Subcutaneous adipose tissue (tissue), 4 donors: ENCODE measurements at places on chromosomes 1 and 21. TPM values are rescaled to one million over a fixed set of nuclear protein-coding genes. Genes with fewer than 3 reads are reported as not detected.

CLEC20A gene
- not detected for total RNA-seq

WNT2B gene
- 3.6 TPM for total RNA-seq

FOXD2 gene
- not detected for total RNA-seq

S100A7A gene
- not detected for total RNA-seq

AIM2 gene
- 2.5 TPM for total RNA-seq

CD247 gene
- total RNA-seq = 2.8 TPM

ANKRD65 gene
- 11.2 TPM for total RNA-seq

RNF207 gene
- total RNA-seq = 7.2 TPM
